Gastroesophageal sphincter (tissue), 4 donors: ENCODE measurements at places on chromosomes 3 and 15. TPM values are rescaled to one million over a fixed set of nuclear protein-coding genes. Genes with fewer than 3 reads are reported as not detected.

The MAGEL2 gene
- total RNA-seq, result not detected

The CNTN4 gene
- 7.8 TPM for total RNA-seq

The ITIH3 gene
- 0.27 TPM for total RNA-seq

The CTXN2 gene
- total RNA-seq, result not detected

The CDCP1 gene
- 2.5 TPM for total RNA-seq

The CAMK2N2 gene
- not detected for total RNA-seq
